ENCODE measurements at places on chromosomes 3 and 15.

- DNase-seq, result no peak
Observed at GRCh38 chr3:123158330-123158729, 43.4 kb upstream of the SEC22A start.

DNA sequence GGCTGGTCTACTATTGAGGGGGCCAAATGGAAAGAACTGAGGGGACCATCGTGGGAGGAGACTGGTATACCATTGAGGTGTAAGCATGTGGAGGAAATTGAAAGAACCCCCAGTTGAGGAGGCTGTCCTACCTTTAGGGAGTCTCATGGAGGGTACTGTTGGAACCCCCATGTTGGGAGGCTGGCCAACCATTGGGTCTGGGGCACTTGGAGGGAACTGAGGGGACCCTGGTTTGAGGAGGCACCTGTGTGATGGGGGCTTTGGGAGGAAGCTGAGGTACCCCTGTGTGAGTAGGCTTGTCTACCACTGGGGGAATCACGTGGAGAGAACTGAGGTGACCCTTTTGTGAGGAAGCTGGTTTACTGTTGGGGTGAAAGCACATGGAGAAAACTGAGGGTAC, 157.5 kb downstream of the FBLN2 start:
- no peak for DNase-seq

- no peak for DNase-seq
Observed at GRCh38 chr3:45741742-45742460, 52.7 kb downstream of the SACM1L start.

DNA sequence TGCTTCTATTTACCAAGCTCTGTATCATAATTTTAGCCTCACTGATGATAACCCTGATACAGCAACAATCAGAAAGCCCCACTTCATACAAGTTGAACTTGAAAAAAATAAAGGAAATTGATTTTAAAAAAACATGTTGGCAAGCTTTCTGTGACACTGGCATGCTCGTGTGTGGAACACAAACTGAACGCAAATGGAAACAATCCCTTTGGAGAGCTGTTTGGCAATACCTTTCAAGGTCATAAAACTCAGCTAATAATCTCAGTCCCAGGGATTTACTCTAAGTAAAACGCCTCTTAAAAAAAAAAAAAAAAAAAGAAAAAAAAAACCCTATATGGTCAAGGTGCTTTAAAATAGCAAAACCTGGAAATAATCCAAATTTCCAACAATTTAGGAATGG, 166.7 kb upstream of the BCL6 start:
- DNase-seq, result no peak

GRCh38 chr15:33029109-33029652, 165.3 kb downstream of the FMN1 start:
- DNase-seq, result no peak

DNA sequence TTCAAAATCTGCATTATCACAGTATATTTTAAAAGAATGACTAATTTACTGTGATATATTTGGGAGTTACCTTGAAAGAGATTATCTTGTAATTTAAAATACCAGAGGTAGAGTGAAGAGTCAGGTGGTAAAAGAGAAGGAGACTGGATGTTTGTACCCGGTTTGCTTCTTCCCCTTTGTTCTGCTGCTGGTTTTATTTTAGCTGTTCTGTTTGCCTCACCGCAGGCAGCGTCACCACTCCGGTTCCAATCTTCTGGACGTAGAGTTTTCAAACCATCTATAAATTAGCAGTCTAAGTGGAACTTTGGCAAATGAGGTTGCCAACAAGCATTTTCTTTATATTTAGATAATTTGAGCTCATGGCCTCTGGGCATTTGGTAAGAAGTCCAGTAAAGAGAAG, 38.2 kb downstream of the PPARG start:
- DNase-seq, result no peak

Measured in stimulated activated naive CD4-positive, alpha-beta T cell treated with Interleukin-2 at 50 U/mL for 16 hours (primary cell).